ENCODE measurements at places on chromosomes 2 and 18.

GRCh38 chr2:170822290-170823087 lies 5.8 kb downstream of the GAD1 start:
- DNase-seq = no peak

- DNase-seq = no peak
These were observed 970 bp upstream of the ADCYAP1 start for GRCh38 chr18:903701-904100.

DNA sequence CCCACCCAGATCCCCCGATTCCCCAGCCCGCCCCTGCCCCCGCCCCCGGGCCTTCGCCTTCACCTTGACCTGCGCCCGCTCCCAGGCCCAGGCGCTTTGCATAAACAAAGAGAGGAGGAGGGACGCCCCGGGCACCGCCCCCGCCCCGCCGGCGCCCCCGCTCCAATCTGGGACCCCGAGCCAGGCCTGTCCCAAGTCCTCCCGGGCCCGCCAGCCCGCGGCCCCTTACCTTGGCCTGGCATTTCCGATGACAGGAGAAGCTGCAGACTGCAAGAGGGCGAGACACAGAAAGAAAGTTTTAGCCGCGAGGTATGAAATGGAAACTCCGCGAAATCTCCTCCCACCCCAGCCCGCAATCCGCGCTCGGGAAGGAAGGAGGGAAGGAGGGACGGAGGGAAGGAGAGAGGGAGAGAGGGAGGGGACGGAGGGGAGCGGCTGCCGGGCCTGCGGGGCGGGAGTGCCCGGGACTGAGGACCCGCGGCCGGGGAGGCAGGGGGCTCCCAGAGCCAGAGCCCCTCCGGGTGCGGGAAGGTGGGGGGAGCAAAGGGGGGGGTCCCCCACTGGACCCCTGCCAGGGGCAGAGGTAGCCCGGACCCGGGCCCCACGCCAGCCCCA lies 24.2 kb downstream of the TNS1 start:
- no peak for DNase-seq

DNA sequence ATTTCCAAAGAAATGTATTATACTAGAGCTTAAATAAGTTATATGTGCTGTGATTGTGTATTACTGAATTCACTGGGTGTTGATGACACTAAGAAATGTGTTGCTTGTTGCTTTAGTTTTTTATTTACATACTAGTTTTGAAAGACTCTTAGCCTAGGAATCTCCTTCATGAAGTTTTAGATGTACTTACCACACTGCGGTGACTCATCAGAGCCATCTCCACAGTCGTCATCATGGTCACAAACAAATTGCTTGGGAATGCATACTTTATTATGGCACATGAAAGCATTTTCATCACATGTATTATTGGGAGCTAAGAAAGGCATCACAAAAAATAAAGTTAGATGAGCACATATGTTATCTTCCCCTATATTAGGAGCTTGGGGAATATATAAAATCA lies 1624.2 kb downstream of the LRP1B start:
- DNase-seq = peak; percentile 67

DNA sequence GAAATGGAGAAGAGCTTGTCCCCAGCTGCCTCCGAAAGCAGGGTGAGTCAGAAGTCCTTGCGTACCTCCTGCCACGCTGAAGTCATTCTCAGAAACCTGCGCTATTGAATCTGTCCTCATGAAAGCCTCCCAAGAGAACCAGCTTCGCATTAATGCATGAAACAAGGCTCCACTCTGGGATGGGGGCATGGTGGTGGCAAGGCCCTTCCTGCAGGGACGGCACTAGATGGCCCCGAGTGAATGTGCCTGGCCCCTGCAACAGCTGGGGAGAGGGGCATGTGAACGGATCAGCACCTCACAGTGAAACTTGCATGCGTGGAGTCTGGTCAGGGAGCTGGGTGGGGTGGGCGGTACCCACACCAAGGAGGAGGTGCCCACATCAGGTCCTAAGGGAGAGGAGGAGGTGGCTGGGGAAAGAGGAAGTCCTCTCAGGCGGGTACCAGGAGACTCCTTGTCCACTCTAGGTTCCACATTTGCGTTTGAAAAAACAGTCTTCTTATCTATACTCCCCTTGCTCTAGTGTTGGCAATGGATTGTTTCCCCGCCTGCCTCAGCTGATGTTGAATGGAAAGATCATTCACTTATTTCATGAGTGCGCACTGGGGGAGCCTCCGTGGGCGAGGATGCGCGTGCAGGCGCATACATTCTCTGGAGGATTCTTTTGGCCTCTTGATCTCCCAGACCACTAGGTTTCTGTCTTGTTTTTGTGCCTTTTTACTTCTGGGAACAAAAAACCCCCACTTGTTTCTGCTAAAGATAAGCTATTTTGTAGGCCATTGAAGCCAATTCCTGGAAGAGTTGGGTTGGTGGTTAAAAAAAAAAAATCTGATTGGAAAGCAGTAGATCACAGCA lies 104.7 kb downstream of the KLHL29 start:
- DNase-seq = no peak

DNA sequence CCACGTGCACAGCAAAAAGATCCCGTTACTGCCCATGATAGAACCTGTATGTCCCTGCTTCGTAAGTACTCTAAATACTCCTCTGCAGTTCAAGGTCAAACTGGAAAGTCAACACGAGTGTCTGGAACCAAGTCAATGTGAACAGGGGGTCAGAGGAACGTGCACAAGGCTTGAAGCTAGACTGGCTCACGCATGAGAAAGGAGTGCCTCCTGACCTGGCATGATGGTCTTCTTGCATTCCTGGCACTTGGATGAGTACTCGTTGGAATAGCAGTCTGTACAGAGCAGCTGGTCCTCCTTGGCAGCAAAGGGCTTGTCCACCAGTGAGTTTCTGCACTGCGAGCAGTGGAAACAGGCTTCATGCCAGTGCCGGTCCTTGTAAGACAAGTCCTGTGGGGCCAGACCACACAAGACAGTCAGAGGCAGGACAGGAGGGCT lies 25.5 kb downstream of the FHL2 start:
- DNase-seq = no peak

- DNase-seq = no peak
These were observed 93.4 kb upstream of the FN1 start for GRCh38 chr2:215529271-215529670.

GRCh38 chr2:71166812-71167211 lies 36.4 kb downstream of the MPHOSPH10 start:
- DNase-seq = no peak

DNA sequence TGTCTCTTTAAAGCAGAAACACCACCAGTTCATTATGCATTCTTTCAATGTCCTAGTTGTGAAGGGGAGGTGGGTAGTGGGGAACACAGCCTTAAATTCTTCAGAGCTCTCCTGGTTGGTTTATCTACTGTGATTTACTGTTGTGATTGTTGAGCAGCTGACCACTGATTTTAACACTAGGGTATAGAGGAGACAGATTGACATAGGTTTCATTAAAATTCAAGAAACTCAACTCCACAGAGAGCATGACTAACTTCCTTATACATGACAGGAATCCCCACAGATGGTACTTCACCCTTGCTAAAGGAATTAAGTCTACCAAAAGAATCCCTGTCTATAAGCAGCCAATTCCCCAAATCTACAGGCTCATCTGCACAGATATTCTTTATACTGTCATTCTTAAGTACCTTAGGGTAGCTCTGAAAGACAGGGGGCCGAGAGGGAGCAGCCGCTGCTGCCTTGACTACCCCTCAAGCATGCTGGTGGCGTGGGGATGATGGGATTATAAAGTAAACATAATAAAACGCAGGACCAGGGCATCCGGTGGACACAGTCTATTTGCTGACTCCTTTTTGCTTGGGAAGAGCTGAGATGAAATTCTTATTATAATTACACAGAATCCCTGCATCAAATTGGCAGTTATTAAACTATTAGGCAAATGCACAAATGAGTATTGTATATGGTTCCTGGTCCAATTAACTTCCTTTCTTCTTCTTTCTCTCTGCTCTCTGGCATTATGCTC lies 1377.6 kb upstream of the PIK3C3 start:
- DNase-seq = no peak

DNA sequence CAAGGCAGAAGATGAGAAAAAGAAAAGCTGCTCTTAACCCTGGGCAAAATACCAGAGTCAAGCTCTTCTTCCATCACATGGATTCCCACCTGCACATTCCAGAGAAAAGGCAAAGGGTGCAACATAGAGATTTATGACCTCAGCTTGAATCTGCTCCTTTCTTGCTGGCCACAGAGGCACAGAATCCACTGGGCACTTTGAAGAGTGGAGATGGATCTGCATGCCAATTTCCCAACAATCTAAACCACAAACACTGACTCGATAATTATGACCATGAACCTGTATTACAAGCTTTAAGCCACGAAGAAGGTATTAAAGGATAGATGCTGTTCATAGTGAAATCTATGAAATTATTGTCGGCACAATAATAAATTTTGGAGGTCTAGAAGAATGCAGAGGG lies 237.3 kb downstream of the PID1 start:
- DNase-seq = no peak

DNA sequence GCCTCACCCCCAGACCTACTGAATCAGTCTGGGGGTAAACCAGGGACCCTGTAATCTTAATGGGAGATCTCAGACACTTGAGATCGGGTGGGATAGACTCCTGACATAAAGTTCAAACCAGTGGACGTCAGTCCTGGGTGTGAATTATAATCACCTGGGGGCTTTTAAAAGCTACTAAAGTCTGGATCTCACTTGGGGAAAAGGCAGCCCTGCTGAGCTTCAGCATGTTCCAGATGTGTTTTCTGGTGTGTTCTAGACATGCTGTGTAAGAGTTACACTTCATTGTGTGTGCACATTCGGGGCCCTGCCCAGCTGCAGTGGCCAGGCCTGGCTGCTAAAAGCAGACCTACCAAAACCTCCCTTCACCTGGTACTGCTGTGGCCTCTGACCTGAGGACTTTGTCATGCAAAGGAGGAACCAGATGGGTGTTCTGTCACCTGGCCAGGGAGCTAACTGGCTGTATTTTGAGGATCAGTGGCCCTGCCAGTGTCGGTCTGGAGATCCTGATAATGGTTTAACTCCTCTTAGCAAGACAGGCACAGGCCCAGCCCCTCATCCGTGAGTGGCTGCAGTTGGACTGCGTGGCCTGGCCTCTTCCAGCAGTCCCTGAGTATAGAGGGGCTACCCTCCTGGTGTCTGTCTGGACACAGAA lies 10.6 kb downstream of the RRM2 start:
- no peak for DNase-seq

DNA sequence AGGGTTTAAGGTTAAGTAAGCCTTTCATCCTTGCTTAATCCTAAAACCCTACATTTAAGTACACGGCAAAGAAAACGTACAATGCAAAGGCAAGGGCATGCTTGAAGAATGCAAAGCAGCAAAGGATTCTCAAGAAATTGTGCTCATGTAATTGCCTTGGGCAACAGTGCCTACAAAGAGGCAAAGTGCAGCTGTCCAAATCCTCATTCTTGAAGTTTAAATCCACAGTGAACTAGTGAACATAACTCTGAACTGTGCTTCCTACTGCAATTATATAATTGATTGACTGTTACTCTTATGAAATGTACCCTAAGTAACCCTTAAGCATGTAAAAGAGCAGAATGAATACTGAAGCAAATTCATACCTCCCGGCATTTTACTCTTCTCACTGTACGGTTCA lies 85.4 kb downstream of the MAP3K20 start:
- no peak for DNase-seq

GRCh38 chr2:183283209-183283608 lies 159.0 kb downstream of the NUP35 start:
- DNase-seq = peak; percentile 22

- no peak for DNase-seq
These were observed 28.9 kb downstream of the ZFP36L2 start for GRCh38 chr2:43197588-43197896.

GRCh38 chr2:55490554-55490953 lies 29.0 kb upstream of the CFAP36 start:
- no peak for DNase-seq

GRCh38 chr2:7973801-7974480 lies 707.9 kb upstream of the ID2 start:
- DNase-seq = no peak

GRCh38 chr2:144712550-144712940 lies 192.6 kb upstream of the ZEB2 start:
- no peak for DNase-seq
